ENCODE measurements at places on chromosomes 13 and 19.

DNA sequence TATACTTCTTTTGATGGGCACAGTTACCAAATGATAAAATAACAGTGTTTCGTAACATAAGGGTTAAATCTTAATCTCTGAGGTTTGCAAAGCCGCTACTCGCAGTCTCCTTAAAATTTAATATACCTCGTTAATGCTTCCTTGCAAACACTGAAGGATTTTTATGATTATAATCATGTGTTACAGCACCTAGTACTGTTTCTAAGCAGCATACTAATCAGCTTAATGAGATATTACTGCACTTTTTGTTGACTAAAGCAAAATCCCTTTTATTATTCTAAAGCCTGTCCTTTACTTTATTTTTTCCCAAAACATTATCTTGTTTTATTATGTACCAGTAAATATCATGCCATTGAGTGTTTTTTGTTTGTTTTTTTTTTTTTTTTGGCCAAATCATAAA, 70.5 kb downstream of the ZNF536 start:
- DNase-seq = no peak

DNA sequence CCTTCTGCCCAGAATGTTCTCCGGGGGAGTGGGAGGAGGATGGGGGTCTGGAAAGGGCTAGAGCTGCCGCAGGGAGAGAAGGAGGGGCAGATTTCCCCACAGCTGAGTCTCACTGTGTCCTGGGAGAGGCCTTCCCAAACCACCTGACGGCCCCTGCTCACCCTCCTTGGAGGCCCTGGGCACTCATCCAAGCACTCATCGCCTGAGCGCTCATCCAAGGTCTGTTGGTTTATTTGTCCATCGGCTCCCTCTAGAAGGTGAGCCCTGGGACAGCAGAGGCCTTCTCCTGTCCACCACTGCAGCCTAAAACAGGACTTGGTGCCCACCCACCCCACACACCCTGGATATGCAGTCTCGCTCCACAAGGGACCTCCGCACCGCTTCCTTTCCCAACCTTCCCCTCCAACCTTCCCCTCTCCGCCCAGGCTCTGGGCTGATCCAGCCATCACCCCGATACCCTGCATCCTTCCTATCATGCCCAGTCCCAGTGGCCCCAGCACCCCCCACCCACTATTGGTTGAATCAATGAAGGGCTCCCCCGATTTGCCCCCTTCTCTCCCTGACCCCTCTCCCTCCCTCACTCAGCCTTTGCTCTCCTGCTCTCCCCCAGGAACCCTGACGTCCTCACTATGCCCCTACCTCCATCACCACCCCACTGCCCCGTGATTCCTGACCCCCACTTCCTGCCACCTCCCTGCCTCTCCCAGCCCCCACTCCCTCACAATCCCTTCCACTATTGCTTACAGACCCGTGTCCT, 1.7 kb downstream of the UBXN6 start:
- no peak for DNase-seq

DNA sequence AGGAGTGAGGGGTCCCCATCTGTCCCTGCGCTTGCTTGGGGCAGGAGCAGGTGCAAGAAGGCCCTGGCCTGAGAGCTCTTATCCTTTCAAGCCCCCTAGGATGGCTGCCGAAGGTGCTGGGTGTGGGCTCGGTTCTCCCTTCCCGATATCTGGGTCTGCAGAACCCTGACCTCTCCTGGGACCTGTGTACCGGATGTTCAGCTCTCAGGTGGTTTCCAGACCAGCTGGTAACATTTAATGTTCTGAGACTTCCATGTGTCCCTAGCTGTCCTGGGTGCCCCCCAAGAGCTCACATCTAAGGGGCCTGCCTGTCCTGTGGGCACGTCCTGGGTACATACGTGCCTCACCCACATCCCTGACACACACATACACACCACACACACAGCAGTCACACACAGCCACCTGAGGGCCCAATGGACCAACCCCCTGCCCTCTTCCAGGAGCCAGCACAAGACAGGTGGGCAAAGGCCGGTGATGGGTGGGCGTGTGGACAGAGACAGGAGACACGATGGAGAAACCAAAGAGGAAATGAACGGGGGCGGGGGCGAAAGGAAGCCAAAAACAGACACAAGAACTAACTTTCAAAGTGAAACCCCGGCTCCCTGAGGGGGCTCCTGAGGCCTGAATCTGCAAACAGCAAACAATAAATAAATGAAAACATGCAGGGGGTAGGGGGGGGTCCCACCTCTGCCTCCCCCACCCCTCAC, 124.3 kb downstream of the PTPRS start:
- no peak for DNase-seq

GRCh38 chr19:28130066-28130511, 1082.9 kb downstream of the UQCRFS1 start:
- no peak for DNase-seq

DNA sequence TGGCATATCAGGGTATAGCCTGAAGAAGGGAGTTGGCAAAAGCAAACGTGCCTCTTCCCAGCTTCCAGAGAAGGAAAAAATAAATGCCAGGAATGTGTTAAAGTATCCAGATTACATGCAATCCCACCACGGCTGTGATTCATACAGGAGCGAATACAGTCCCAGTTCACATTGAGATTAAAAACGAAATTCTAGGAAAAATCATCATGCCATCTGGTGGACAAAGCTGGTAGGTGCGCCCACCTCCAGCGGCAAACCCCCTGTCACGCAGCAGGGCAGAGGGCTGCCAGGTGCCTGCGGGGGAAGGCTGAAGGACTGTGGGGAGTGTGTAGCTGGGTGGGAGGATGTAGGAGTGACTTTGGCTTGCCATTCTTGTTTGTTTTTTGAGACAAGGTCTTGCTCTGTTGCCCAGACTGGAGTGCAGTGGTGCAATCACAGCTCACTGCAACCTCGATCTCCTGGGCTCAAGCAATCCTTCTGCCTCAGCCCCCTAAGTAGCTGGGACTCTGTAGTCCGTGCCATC, 6.4 kb upstream of the DMWD start:
- DNase-seq = peak; percentile 85

DNA sequence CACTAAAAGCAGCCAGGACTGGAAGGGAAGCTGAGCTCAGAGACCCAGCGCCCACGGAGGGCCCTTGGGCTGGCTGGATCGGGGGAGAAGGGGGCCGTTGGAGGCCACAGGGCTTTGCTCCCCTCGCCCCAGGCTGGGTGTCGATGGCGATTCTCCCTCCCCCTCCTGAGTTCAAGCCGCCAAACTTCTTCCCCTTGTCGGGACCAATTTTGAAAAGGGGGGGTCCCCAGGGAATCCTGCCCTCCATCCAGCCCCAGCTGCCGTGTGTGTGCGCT, 61.2 kb downstream of the COLGALT1 start:
- DNase-seq = no peak

GRCh38 chr19:18645035-18645511, 8.2 kb downstream of the KLHL26 start:
- no peak for DNase-seq

DNA sequence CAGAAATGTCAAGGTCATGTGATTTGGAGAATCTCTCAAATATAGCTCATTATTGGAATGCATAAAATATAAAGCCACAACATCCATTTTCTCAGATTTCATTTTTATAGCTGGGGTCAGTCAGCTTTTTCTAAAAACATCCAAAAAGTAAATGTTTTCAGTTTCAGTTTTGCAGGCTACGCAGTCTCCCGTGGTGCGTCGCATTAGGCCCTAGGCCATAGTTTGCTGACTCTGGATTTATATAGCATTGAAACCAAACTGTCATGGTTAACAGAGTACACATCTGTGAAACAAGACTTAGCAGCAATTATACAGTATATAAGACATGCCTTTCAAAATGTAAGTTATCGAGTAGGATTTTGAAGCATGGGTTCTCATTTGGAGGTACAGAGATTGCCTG, 140.0 kb downstream of the IRS2 start:
- DNase-seq = no peak

DNA sequence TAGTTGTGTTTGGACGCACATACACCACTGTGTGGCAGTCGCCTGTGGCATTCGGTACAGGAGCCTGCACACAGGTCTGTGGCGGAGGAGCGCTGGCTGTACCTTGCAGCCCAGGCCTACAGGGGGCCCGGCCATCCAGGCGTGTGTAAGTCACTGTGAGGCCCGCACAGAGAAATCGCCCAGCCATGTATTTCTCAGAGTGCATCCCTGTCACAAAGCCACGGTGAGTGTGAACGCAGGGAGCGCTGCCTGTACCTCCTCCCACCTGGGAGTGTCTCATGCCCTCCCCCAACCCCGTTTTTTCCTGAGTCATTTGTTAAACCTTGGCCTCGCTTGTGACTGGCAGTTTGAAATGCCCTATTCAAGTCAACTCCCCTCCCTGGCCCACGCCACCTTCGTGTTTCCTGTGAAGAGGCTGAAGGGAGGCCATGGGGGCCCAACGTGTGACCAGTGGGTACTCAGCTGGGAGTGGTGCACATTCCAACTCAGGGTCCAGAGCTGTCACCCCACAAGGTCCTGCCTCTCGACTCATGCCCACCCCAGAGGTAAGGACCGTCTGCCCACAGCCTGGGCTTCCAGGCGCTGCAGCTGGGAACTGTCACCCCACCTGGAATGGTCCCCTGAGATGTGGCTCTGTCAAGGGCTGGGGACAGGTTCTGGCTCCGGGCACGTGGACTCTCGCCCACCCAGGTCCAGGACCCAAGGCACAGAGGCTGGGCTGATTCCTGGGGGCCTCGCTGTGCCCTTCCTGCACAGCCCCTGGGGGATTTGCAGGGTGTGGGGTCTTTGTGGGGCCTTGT, 11.6 kb upstream of the RASA3 start:
- peak; percentile 72 for DNase-seq

DNA sequence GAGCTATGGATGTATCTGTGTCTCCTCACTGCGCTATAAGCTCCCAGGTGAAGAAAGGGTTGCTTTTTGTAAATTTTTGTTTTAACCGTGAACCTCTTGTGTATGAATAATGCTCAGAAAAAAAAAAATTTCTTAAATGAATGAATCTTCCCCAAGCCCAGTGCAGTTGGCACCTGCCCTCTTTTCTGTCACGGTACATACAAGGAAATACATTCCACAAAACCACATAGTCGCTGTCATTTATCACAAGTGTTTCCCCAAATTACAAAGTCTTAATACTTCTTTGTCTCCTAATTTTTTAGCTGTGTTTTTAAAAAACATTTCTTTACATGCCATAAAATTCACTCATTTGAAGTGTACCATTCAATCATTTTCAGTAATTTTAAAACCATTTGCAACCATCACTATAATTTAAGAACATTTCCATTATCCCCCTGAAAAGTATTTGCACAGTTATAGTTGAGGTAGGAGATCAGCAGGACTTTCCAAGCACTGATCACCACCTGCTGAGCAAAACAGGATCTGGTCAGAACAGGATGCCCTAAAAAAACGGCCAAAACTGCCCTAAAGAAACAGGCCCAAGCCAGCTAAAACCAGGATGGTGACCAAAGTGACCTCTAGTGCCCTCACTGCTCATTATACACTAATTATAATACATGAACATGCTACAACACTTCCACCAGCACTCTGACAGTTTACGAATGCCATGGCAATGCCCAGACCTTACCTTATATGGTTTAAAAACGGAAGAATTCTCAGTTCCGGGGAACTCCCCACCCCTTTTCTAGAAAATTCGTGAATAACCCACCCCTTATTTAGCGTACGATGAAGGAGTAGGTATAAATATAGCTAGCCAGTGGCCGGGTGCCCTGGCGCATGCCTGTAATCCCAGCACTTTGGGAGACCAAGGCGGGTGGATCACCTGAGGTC, 1.3 kb upstream of the TEX30 start:
- no peak for DNase-seq

DNA sequence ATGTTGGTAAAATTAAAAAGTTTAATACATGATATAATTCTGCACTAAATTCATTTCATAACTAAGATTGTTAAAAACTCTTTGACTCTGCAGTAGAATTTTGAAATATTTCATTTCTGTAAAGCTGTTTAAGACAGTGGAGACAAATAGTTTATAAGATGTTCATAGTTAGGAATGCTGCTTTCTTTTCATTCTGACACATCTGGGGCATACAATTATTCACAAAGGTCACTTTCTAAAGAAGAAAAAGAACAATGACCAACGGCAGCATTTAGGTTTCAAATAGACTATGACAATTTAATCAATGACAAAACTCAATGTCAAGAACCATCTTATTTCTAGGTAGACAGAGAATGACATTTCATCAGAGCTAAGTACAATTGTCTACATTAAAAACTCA, 1422.1 kb downstream of the PCDH9 start:
- no peak for DNase-seq

DNA sequence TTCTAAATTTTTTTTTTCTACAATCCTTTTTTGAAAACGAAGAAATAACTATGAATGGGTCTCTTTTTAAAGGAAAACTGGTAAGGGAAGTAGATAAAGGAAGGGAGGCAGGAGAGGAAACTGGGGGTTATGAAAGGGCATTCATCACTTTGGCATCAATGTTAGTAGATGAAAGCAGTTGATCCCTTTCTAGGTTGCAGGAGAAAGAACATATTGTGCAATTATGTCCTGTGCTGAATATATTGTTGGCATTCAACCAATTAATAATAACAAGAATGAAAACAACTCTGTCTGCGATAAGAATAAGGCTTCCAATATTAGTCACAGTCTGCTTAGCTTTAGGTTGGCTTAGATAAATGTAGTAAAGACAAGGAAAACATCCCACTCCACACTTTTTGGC, 796.8 kb upstream of the KLHL1 start:
- no peak for DNase-seq

GRCh38 chr13:22874839-22875238, 305.9 kb upstream of the SGCG start:
- no peak for DNase-seq

GRCh38 chr13:29767006-29767405, 83.4 kb downstream of the UBL3 start:
- no peak for DNase-seq
